ENCODE measurements at places on chromosomes 6 and 20. TPM values are rescaled to one million over a fixed set of nuclear protein-coding genes. Genes with fewer than 3 reads are reported as not detected.

- no peaks in the 10 kb centered on the region for H3K36me3 ChIP-seq
- no peak for DNase-seq
- H3K27ac ChIP-seq: no peak overlapping the region
- no peak overlapping the region for H3K4me3 ChIP-seq
- no peaks in the 10 kb centered on the region for H3K4me1 ChIP-seq
These were observed 147.4 kb upstream of the SIM1 start for GRCh38 chr6:100612094-100612493.

GRCh38 chr6:131295081-131295480 lies 159.8 kb downstream of the AKAP7 start:
- no peaks in the 10 kb centered on the region for H3K27me3 ChIP-seq
- no peak for DNase-seq
- H3K36me3 ChIP-seq: no peaks in the 10 kb centered on the region
- no peak overlapping the region for H3K4me3 ChIP-seq
- H3K4me1 ChIP-seq: no peaks in the 10 kb centered on the region
- H3K27ac ChIP-seq: no peak overlapping the region

The GGTLC1 gene
- total RNA-seq: not detected

The SAMD10 gene
- total RNA-seq: 11.7 TPM

The CBFA2T2 gene
- total RNA-seq: 35.5 TPM

Data from Peyer's patch (tissue), 4 donors.